WTC11 (cell line): ENCODE measurements at places on chromosomes 7 and 10. TPM values are rescaled to one million over a fixed set of nuclear protein-coding genes. Genes with fewer than 3 reads are reported as not detected.

BTAF1 gene
- total RNA-seq = 47.2 to 49.6 TPM (median 49.2 TPM) in 3 replicates

NRP1 gene
- total RNA-seq = 1.1 to 3.0 TPM (median 1.2 TPM) in 3 replicates

MACROH2A2 gene
- 33.0 to 35.4 TPM (median 33.5 TPM) in 3 replicates for total RNA-seq

GTPBP10 gene
- total RNA-seq = 18.5 to 20.1 TPM (median 19.6 TPM) in 3 replicates

GRCh38 chr7:134315679-134316538 lies 821 bp downstream of the SLC35B4 start:
- H3K36me3 ChIP-seq = no peaks in the 10 kb centered on the region
- peak overlapping the region; percentile 87 for H3K4me3 ChIP-seq
- peaks cover 14% of the 10 kb centered on the region for H3K4me1 ChIP-seq
- H3K27me3 ChIP-seq = peaks cover 15% of the 10 kb centered on the region
- DNase-seq = peak; percentile 40

DNA sequence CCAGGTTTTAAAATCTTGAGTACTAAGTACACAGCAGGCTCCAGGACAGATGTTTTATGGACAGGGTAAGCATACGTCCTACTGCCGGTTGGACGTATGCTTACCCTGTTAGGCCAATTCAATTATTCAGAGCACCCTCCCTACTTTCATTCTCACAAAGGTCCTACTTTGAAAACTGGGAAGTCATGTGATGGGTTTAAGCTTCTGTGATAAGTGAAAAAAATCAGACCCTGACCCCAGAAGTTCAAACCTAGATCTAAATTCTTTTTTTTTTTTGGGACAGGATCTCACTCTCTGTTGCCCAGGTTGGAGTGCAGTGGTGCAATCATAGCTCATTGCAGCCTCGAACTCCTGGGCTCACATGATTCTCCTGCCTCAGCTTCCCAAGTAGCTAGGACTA lies 55.2 kb downstream of the HIPK2 start:
- peaks cover 17% of the 10 kb centered on the region for H3K4me1 ChIP-seq
- no peak for DNase-seq
- H3K27me3 ChIP-seq = no peaks in the 10 kb centered on the region
- H3K36me3 ChIP-seq = no peaks in the 10 kb centered on the region
- no peak overlapping the region for H3K4me3 ChIP-seq

DNA sequence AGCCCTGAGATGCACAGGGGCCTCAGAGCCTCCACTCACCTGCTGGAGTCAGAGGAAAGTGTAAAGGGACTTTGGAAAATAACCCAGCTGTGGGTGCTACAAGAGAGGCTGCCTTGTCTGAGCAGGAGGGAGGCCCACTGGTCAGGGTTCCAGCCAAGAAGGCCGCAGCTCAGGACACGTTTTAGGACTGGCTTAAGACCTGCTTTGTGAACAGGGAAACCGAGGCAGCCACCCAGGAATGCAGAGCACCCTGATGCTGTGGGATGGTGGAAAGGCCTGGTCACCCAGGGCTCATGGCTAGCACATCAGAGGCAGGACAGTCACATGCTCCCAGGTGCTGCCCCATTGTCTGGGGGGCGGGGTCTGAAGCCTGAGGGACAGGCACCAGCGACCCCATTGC lies 38.9 kb upstream of the CHST15 start:
- no peaks in the 10 kb centered on the region for H3K4me1 ChIP-seq
- H3K27me3 ChIP-seq = no peaks in the 10 kb centered on the region
- H3K27ac ChIP-seq = no peak overlapping the region
- DNase-seq = no peak
- H3K4me3 ChIP-seq = no peak overlapping the region

DNA sequence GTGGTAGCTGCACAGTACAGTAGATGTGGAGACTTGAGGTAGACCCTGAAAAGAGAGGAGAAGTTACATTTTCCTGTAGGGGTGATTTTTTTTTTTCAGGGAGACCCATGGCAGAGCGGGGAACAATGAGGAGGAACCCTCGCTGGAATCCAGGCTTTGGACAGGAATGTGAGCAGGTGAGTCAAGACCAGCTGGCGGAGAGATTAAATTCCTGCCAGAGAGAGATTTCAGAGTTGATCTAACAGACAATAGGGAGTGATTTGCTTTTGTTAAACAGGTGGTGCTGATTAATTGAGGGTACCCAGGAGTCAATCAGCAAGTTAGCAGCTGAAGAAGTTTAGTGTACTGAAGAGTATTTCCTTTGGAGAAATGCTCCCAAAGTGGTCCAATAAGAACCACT lies 41.6 kb upstream of the MINDY3 start:
- H3K27me3 ChIP-seq = no peaks in the 10 kb centered on the region
- no peak overlapping the region for H3K4me3 ChIP-seq
- H3K36me3 ChIP-seq = no peaks in the 10 kb centered on the region
- no peak overlapping the region for H3K27ac ChIP-seq
- DNase-seq = no peak
- H3K4me1 ChIP-seq = peaks cover 9% of the 10 kb centered on the region

- H3K4me1 ChIP-seq = peaks cover 57% of the 10 kb centered on the region
- no peak overlapping the region for H3K4me3 ChIP-seq
- DNase-seq = no peak
- H3K27ac ChIP-seq = no peak overlapping the region
- no peaks in the 10 kb centered on the region for H3K36me3 ChIP-seq
Observed at GRCh38 chr7:81662531-81662930, 107.3 kb downstream of the HGF start.

DNA sequence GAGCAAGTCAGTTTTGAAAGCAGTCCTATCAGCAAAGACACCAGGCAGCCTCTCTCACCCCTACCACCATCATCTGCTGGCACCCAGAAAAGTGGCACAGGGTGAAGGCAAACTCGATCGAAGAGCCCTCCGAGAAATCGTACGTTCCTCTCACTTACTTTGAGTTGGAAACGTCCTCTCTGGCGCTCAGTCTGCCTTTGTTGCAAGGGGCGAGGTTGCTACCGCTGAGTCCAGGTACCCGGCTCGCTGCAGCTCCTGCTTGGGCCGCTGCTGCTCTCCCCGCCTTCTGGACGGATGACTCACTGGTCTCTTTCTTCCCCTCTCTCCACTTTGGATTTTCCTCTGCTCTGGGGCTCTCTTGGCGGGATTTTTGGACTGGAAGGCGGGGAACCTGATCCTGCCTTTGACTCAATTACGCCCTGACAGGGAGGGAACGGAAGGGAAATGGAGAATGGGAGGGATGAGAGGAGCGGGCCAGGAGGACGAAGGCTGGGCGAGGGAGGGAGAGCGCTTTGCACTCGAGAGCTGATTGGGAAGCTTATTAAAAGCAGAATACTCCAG lies at the start of gene PTN:
PTN (minus strand) TSS at position 453 of the 561 bp plus-strand sequence. CDS start 88,760 bp downstream, outside the sequence.
- H3K27me3 ChIP-seq = peaks cover 19% of the 10 kb centered on the region
- H3K27ac ChIP-seq = peak within 1 kb of the TSS; percentile 55
- no peaks in the 10 kb centered on the region for H3K36me3 ChIP-seq
- peaks cover 61% of the 10 kb centered on the region for H3K4me1 ChIP-seq
- peak; percentile 62 for DNase-seq
- peak within 1 kb of the TSS; percentile 83 for H3K4me3 ChIP-seq

DNA sequence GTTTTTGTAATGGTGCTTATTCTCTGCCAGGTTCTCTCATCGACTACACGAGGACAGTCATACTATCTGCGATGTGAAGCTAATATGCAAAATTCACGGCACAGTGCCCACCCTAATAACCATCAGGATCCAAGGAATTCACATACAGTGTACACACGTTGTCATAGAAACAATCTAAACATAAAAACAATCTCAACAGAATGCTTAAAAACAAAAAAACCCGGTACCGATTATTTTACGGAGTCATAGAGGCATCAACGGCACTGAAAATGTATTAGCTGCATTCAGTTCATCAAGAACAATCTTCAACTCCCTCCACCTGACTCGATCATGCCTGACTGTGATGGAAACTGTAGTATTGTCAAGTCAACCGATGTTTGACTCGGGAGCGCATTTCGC lies 628 bp downstream of the MRPS33 start:
- peak overlapping the region; percentile 96 for H3K4me3 ChIP-seq
- DNase-seq = no peak
- H3K27me3 ChIP-seq = peaks cover 4% of the 10 kb centered on the region

- H3K27ac ChIP-seq = no peak overlapping the region
- H3K4me3 ChIP-seq = no peak overlapping the region
Observed at GRCh38 chr7:105028004-105028403, 14.0 kb downstream of the KMT2E start.

GRCh38 chr7:147022056-147022455 lies 905.5 kb downstream of the CNTNAP2 start:
- no peaks in the 10 kb centered on the region for H3K27me3 ChIP-seq
- H3K36me3 ChIP-seq = no peaks in the 10 kb centered on the region
- no peak overlapping the region for H3K27ac ChIP-seq
- DNase-seq = no peak

DNA sequence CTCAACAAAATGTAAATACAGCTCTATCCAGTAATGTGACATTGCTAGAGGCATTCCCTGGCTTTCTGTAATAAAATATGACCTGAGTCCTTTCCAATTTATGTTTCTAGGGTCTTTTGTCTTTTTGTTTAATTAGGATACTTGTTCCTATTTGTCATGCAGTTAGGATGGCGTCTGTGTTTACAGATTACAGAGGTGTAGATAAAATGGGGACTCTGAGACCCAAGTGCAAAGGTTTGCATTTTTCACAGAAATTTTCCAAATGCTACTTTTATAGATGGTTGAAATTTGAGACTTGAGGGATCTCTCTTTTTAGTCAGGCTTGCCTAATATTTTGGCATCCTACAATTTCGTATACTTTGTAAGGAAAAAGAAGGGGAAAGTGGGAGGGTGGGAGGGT lies 332.4 kb downstream of the PTEN start:
- peaks cover 10% of the 10 kb centered on the region for H3K4me1 ChIP-seq
- no peak overlapping the region for H3K27ac ChIP-seq
- no peaks in the 10 kb centered on the region; the same call in 1 of the 2 replicates for H3K27me3 ChIP-seq
- DNase-seq = no peak

- peaks cover 20% of the 10 kb centered on the region for H3K4me1 ChIP-seq
- no peak overlapping the region for H3K4me3 ChIP-seq
- peaks cover 8% of the 10 kb centered on the region; the same call in 1 of the 2 replicates for H3K36me3 ChIP-seq
- H3K27ac ChIP-seq = 0 out of 2 replicates have a peak overlapping the region, but pooled peaks have one; percentile 7
- H3K27me3 ChIP-seq = no peaks in the 10 kb centered on the region
Observed at GRCh38 chr10:102791754-102792395, 45.3 kb downstream of the CYP17A1 start.

DNA sequence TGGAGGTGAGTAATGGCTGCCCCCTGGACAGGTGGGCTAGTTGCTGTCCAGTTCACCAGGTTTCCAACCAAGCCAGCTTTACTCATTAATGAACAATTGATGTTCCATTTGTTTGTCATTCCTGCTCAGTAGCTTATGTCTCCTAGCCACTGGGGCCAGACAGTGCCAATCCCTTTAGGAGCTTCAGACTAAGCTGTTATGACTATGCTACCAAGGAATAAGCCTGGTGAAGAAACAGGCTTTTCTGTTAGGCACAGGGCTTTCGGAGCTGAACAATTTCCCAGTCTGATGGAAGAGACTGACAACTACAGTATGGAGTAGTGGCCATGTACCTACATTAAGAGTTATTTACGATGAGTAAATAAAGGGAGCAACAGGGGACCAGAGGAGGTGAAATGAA lies 2.1 kb upstream of the FMC1 start:
- H3K36me3 ChIP-seq = peaks cover 7% of the 10 kb centered on the region
- H3K4me3 ChIP-seq = peak overlapping the region; percentile 92
- H3K27me3 ChIP-seq = peaks cover 9% of the 10 kb centered on the region
- peaks cover 7% of the 10 kb centered on the region for H3K4me1 ChIP-seq

GRCh38 chr7:148963583-148964482 lies 64.5 kb downstream of the PDIA4 start:
- H3K36me3 ChIP-seq = no peaks in the 10 kb centered on the region
- H3K4me3 ChIP-seq = peak overlapping the region; percentile 87
- no peak for DNase-seq
- peak overlapping the region; percentile 85 for H3K27ac ChIP-seq
- no peaks in the 10 kb centered on the region for H3K27me3 ChIP-seq

GRCh38 chr7:101747879-101748345 lies 69.5 kb upstream of the CUX1 start:
- no peak overlapping the region for H3K4me3 ChIP-seq
- no peak for DNase-seq
- no peak overlapping the region for H3K27ac ChIP-seq
- H3K4me1 ChIP-seq = peaks cover 13% of the 10 kb centered on the region
- no peaks in the 10 kb centered on the region for H3K36me3 ChIP-seq
- H3K27me3 ChIP-seq = no peaks in the 10 kb centered on the region

GRCh38 chr10:86037096-86037495 lies 329.5 kb downstream of the GRID1 start:
- H3K27ac ChIP-seq = no peak overlapping the region
- H3K36me3 ChIP-seq = peaks cover 7% of the 10 kb centered on the region
- no peak for DNase-seq
- H3K4me1 ChIP-seq = 0 out of 2 replicates have a peak, but pooled peaks cover 3% of the 10 kb centered on the region

- H3K4me3 ChIP-seq = no peak overlapping the region
- no peak overlapping the region for H3K27ac ChIP-seq
- H3K4me1 ChIP-seq = no peaks in the 10 kb centered on the region
- no peak for DNase-seq
Observed at GRCh38 chr7:93212881-93213280, 13.4 kb downstream of the HEPACAM2 start.

DNA sequence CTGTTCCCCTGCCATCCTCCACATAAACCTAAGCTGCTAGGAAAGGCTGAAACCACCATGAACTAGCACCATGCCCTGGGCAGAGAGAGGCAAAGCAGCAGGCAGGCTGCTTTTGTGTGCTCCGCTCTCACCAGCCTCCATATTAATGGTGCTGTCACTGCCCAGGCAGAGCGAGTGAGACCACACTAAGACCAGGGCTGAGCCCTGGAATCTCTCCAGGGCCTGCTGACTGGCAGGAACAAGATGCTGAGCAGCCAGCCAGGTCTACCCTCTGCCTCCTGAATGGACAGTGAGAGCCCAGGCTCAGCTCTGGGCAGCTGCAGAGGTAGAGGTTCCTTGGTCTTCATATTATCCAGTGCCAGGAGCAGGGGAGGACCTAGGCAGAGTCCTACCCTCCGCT lies 1.6 kb upstream of the CRHR2 start:
- DNase-seq = no peak
- no peaks in the 10 kb centered on the region for H3K36me3 ChIP-seq
- peaks cover 64% of the 10 kb centered on the region for H3K27me3 ChIP-seq
- peaks cover 41% of the 10 kb centered on the region for H3K4me1 ChIP-seq
- no peak overlapping the region for H3K27ac ChIP-seq

DNA sequence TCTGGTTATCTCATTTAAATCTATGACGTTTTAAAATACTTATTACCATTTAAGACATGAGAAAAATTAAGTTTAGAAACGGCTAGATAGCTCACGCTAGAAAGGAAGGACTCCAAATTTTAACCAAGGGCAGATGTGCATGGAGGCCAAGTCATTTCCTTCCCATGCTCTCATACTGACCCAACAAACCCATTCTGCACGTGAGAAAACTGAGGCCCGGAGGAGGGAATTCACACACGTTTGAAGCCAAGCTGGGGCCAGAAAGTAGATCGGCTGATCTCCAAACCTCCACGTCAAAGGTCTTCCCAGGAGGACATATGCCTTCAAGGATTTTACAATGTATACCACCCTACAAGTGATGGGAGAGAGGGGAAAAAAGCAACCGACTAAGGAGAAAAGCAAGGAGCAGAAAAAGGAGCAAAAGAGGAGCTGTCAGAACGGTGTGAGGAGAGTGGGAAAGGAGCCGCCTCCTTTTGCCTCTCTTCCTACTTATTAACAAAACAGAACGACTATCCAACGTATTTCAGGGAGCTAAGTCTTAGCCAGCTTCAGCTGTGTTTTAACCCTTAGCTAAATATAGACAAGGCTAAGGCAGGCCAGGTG lies 645 bp upstream of the SIRT1 start:
- peaks cover 20% of the 10 kb centered on the region for H3K4me1 ChIP-seq
- peak overlapping the region; percentile 81 for H3K4me3 ChIP-seq
- no peak for DNase-seq
- peak overlapping the region; percentile 96 for H3K27ac ChIP-seq
- no peaks in the 10 kb centered on the region for H3K27me3 ChIP-seq

GRCh38 chr7:152313831-152314604 lies 121.8 kb downstream of the KMT2C start:
- peak overlapping the region; percentile 3 for H3K27ac ChIP-seq
- no peak overlapping the region for H3K4me3 ChIP-seq
- H3K27me3 ChIP-seq = no peaks in the 10 kb centered on the region
- no peaks in the 10 kb centered on the region for H3K4me1 ChIP-seq
